Activated T-cell treated with anti-CD3 and anti-CD28 coated beads, Interleukin-2, amount 50 U/mL, for 72 hours (primary cell): ENCODE measurements at places on chromosomes 2 and 18. TPM values are rescaled to one million over a fixed set of nuclear protein-coding genes. Genes with fewer than 3 reads are reported as not detected.

DNA sequence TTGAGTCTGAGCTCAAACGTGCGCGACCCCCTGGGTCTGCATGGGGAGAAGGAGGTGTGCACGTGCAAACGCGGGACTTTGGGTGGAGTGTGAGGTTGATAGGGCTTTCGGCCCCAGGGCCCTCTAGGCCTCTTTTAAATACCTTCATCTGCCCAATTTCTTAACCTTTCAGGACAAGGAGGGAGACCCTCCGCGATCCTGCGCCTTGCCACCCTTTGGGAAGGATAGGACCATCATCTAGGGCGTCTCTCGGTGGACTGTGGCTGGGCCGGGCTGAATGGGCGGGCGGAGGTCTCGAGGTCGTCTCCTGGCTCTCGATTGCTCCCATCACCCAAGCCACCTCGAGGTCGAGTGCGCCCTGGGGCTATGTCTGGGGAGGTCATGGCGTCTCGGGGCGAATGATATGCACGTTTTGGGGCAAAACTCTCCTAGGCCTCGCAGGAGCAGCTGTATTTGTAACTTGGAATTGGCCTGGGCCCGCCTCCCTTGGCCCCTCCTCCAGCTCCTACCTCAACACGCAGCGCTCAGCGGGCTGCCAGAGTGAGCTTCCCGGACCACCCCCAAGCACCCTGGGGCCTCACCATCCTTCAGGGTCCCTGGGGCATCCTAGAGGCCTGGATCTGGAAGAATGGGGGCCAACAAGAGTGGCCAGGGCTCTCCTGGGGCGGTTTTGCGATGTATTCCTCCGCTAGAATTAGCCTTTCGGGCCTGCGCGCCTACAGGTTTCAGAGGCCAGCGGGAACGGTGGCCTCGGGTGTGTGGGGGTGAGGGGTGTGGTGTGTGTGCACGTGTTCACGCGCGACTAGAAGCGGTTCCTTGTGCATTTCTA lies 8.7 kb upstream of the SIX3 start:
- no peak for DNase-seq

KANSL3 gene
- 66.9 TPM for total RNA-seq

- no peak for DNase-seq
Measured at GRCh38 chr18:11767935-11768334, 78.9 kb downstream of the GNAL start.

DNA sequence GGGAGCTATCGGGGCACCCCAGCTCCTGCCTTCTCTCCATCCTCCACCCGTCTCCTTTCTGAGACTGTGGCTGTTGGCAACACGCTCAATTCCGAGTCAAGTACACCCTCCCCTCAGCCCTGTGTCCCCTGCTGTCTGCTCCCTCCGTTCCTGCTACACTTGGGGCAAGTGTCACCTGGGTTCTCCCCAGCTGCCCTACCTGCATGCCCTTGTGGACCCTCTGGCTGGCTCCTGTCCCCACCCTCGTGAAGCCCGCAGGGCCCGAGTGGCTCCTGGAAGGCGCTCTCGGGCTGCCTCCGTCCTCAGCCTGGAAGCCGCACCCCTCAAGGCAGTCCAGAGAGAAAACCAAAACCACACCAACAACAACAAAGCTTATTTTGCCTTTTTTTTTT lies 33.9 kb downstream of the PDIA6 start:
- no peak for DNase-seq

DNA sequence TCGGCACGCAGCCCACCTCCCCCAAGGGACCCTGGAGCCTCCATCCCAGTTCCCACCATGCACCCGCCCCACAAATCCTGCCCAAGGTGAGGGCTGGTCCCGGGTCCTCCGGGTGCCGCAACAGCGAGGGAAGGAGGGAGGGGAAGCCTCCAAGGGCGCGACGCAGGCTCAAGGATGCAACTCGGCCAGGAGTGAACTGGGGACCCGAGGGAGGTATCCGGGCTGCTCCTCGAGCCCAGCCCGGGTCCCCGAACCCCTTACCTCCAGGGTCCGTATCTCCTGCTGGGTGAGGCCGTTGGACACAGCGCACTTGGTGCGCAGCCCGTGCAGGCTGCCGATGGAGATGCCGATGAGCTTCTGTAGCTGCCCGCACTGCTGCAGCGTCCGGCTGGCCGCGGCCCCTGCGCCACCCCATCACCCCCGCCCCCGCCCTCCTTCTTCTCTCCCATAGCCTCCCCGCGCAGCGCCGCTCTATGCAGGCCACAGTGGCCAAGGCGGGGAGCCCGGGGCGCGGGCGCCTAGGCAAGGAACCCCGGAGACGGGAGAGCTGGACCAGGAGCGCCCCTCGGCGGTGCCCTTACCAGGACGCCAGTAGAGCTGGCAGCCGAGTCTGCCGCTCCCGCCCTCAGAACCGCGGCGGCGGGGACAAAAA lies 124.1 kb downstream of the ANKRD30BL start:
- DNase-seq = peak; percentile 13

GRCh38 chr2:80592106-80592505 lies 287.6 kb upstream of the LRRTM1 start:
- DNase-seq = no peak

GRCh38 chr2:188629753-188630527 lies 338.3 kb downstream of the GULP1 start:
- no peak for DNase-seq

ALS2 gene
- total RNA-seq = 15.8 TPM

GRCh38 chr18:34493566-34494358 lies 216.3 kb upstream of the DTNA start:
- peak; percentile 3 for DNase-seq

DNA sequence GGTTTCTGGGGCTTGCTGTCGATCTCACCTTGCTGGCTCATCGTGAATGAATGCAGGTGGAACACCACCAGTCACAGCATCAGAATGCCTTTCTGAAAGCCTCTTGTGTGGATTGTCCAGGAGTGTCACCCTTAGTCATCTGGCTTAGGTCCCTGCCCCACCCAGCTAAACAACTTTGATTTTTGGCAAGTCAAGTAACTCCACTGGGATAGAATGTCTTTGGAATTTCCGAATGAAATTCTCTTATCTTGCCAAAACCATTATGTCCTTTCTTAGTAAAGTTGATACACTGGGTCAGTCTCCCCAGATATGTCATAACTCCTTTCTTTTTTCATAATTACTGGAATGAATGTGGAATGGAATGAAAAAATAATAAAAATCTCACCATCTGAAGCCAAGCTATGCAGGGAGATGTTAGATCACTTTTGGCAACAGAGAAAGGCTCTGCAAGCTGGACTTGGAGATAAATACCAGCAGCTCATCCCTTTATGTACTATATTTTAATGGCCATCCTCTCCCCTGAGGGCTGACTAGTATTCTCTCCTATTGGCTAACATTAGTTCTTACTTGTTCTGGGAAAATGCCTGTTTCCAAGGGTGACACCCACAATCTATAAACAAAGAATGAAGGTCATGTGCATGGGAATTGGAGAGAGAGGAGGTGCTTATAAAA lies 35.4 kb downstream of the INSIG2 start:
- DNase-seq = no peak

ACVR1C gene
- total RNA-seq = 2.3 TPM

DTNA gene
- total RNA-seq = 0.84 TPM

- no peak for DNase-seq
Measured at GRCh38 chr2:42932271-42933151, 140.1 kb upstream of the HAAO start.

DNA sequence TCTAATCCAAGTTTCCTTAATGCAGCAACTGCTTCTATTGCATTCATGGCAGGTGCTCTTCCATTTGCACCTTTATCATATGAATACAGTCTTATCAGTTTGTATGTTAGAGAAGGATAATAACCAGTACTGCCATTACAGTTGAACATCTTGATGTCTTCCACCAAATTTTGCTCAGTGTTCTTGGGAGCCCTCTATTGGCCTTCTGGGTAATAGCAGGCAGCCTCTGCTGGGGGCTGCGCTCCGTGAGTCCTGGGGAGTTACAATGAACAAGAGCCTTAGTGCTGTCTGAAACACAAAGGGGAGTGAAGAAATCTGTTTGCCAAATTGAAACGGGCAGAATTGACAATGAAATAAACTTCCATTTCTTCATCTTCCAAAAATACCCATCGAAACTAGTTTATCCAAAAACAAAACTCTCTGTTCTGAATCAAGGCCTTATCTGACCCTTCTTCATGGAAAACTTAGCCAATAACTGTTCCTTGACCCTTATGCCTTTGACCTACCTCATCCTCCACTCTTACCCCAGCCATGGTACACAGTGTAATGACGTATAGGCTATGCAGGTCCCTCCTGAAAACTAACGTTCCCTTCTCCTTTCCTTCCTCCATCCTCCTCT lies 79.9 kb downstream of the ALK start:
- peak; percentile 15 for DNase-seq

ATP8B1 gene
- total RNA-seq = not detected

- no peak for DNase-seq
Measured at GRCh38 chr2:3199627-3200345, 177.8 kb downstream of the EIPR1 start.

DNA sequence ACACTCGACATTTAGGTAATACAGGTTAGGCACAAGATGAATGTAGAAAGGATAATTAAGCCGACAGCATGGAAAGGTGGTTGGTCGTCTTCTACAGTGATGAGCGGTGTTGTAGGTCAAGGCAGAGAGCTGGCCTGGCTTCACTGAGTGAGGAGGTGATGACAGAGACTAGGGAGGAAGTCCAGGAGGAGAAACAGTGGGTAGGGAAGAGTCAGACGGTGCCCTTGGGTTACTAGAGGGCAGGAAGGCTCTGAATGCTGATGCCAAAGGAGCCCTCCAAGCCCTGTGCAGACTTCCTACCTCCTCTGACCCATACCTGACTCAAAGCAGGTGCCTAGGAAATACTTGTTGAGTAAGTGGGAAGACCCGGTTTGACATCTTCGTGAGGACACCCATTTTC lies 100.8 kb downstream of the ITGB1BP1 start:
- DNase-seq = no peak

GRCh38 chr2:62151306-62151638 lies 44.6 kb upstream of the B3GNT2 start:
- DNase-seq = no peak

CASP10 gene
- 17.4 TPM for total RNA-seq

DNA sequence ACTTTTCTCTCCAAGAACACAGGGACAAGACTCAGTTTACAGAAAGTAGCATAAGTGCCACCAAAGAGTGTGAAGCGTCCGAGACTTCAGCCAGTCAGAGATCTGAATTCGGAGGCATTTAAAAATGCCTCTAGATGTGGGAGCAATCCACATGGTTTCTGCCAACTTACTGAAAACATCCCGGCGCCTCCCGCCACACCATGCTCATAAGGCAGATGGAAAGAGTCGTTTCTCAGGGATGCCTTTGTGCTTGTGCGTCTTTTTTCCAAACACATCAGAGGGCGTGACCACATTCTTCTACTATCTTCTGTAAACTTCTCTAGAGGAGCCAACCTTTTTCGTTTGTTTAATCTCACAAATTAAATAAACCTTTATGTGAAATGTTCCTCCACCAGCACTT lies 88.7 kb downstream of the NRP2 start:
- DNase-seq = no peak

GRCh38 chr2:20223407-20224163 lies 1.3 kb downstream of the SDC1 start:
- peak; percentile 11 for DNase-seq

DNA sequence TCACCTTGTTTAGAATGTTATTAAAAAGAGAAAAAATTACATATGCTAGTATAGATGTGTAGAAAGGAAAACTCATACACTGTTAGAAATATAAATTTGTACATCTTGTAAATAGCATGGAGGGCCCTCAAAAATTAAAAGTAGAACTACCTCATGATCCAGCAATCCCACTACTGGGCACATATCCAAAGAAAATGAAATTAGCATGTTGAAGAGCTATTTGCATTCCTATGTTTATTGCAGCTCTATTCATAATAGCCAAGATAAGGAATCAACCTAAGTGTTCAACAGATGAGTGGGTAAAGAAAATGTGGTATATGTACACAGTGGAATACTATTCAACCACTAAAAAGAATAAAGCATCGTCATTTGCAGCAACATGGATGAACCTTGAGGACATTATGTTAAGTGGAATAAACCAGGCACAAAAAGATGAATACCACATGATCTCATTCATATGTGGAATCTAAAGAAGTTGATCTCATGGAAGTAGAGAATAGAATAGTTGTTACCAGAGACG lies 251.5 kb upstream of the THUMPD2 start:
- DNase-seq = no peak

DNA sequence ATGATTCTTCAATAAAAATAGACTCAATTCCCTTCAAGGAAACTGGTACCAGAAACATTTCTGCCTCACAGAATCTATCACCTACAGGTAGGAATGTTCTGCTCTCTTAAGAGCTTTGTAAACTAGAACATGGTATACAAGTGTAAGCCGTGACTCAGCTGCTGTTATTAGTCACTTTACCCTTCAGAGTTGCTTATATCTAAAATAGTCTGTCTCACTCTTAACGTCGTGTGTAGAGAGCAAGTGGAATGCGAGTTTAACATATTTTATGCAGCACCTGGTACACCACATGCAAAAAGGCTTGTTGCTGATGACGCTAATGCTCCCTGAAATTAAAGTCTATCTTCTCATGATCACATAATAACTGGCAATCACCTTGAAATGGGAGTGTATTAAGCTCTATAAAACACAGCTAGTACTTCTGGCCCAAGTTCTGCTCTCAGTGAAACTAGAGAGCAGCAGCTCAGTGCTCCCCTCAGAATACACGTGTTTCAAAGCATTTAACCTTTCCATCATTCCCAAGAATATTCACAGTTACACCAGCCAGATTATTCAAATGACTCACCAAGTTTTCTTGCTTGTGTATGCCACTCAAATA lies 420.0 kb downstream of the ZEB2 start:
- peak; percentile 22 for DNase-seq

DNA sequence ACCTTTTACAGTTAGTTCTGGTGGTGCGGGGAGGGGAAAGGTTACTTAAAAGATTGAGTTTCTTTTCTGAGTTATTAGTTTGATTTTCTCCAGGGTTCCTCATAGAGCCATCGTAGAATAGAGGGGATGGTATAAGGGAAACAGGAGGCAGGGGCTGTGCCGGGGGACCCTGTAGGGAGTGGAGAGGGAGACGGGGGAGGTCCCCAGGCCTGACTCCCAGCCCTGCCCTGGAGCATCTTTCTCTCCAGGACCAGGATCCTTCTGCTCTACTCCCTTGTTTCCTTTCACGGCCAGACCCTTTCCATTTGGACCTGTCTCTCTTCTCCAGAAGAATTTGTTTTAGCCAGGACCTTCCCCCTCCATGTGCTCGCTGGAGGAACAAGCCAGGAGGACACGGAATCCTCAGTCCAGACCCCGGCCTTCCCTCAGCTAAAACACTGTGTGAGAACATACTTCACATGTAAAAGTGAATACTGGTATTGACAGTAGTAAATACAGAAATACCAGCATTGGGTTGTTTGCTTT lies 35.4 kb downstream of the DGKD start:
- no peak for DNase-seq

FKBP1B gene
- 4.2 TPM for total RNA-seq

- DNase-seq = peak; percentile 19
Measured at GRCh38 chr2:63078852-63079606, 28.4 kb downstream of the OTX1 start.

GRCh38 chr2:17311771-17312511 lies 206.3 kb downstream of the RAD51AP2 start:
- no peak for DNase-seq

SIX2 gene
- 0.12 TPM for total RNA-seq

- no peak for DNase-seq
Measured at GRCh38 chr2:183530333-183530901, 406.2 kb downstream of the NUP35 start.

- no peak for DNase-seq
Measured at GRCh38 chr2:124983595-124983994, 958.5 kb downstream of the CNTNAP5 start.
